ENCODE measurements at places on chromosomes 11 and 22.

- DNase-seq = no peak
Observed at GRCh38 chr11:113885897-113886296, 10.5 kb upstream of the USP28 start.

GRCh38 chr11:100939571-100939970, 190.0 kb downstream of the PGR start:
- DNase-seq = no peak

DNA sequence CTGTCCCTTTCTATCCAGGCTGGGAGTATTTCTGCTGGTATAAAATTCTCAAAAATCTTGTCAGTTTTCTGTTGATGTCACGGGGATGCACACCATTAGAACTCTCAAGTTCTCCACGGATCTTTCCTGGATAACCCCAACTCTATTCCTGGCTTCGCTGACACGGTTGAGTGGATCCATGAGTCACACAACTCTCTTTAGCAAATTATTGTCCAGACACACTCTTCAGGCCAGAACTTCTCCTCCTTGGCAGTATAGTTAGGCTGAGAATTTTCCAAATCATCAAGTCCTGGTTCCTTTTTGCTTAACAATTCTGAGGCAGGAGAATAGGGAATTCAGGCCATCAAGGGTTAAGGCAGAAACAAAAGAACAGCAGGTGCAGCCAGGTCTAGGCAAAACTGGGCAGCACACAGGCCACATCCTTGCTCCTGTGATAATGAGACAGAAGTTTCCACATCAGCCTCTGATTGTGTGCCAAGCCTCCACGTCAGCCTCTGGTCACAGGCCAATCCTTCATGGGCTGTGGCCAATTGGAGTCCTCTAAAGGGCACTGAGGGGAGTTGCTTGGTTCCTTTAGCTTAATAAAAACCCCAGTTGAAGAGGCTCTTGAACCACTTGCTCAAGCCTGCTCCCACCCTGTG, 5.7 kb upstream of the ACAT1 start:
- DNase-seq = no peak

DNA sequence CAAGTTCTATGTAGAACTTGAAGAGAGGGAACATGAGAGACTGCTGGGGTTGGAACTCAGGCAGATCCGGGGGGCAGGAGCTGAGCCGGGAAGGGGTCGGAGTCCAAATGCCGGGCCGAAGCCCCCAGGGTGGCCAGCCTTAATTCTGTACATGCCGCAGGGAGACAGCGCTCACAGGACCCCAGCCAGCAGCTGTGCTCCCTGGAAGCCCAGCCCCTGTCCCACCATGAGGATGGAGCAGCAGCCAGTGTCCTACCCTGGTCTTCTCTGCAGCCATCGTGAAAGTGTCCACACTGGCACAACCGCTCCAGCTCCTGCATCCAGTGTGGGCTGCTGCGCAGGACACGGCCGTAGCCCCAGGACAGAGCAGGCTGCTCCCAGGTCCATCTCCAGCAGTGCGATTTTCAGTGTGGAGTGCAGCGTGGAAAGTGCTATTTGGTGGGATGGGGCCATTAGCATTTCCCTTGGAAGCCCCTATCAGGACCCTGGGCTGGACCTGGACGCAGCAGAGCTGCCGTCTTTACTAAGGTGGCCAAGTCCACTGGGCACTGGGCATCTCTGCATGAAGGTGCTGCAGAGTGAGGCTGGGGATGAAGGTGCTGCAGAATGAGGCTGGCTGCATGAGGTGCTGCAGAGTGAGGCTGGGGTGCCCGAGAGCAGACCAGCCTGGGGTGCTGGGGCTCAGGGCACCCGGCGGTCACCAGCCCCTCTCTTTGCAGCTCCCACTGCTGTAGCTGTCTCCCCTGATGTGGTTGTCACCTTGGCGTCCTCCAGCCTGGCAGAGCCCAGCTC, 737.4 kb downstream of the BRD1 start:
- DNase-seq = no peak

- no peak for DNase-seq
Observed at GRCh38 chr22:19885841-19886592, 31.3 kb upstream of the GNB1L start.

- no peak for DNase-seq
Observed at GRCh38 chr11:92739491-92739890, 230.0 kb upstream of the MTNR1B start.

DNA sequence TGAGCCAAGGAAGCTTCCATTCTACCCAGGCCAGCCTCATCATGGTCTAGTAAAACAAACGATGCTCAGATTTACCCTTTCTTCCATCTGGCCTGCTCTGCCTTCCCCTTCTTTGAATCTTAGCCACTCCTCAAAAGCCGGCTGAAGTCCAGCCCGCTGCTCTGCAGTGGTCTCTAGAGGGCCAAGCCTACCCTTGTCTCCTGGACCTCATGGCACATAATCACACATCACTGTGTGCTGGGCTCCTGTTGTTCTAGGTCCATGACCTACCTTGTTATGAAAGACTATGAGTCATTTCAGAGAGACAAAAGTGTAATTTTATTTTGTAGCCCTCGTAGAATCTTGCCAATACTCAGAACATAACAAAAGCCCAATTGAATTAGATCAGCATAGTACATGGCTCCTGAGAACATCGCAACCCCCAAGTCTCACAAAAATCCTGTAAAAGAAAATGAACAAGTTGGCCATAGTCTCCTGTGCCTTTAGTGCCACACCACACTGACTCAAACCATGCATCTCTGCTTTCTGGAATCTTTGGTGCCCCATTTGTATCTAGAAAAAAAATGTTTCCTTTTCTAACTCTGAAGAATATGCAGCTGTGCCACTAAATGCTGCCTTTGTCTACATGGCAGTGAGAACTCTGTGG, 192.7 kb downstream of the OPCML start:
- DNase-seq = no peak

DNA sequence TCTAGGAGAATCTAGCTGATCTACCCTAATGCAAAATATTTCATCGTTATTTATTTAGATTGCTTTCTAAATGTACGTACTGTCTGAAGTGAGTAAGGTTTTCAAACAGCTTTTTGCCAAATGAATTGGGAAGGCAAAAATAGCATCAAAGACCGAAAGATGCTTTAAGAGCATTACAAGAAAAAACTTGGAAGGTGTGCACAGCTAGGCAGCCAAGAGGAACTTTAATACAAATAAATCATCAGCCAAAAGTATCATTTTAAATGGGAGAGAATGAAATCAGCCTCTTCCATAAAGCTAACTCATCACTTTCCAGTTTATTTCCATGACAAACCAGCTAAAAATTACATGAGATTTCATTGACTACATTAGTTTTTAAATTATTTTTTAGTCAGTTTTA, 30.2 kb upstream of the CFAP300 start:
- no peak for DNase-seq

- peak; percentile 14 for DNase-seq
Observed at GRCh38 chr22:38948181-38948940, 9.0 kb upstream of the APOBEC3A start.

- no peak for DNase-seq
Observed at GRCh38 chr22:47335958-47336357, 573.5 kb downstream of the TBC1D22A start.

DNA sequence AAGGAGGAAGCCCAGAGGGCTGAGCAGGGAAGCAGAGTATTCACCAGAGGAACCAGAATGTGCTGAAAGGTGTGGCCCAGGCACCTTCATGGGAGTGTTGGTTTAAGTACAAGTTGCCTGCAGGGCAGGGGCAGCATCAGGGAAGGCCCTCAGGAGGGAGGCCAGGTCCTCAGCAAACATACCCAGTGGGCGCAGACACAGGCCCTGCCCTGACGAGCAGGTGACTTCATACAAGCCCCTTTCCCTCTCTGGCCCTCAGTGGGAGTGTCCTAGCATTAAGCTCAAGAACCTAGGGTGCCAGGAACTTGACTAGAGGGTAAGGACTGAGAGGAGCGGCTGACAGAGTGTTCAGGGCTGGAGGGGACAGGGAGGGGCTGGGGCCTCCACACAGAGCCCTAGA, 7.5 kb upstream of the CASTOR1 start:
- no peak for DNase-seq

DNA sequence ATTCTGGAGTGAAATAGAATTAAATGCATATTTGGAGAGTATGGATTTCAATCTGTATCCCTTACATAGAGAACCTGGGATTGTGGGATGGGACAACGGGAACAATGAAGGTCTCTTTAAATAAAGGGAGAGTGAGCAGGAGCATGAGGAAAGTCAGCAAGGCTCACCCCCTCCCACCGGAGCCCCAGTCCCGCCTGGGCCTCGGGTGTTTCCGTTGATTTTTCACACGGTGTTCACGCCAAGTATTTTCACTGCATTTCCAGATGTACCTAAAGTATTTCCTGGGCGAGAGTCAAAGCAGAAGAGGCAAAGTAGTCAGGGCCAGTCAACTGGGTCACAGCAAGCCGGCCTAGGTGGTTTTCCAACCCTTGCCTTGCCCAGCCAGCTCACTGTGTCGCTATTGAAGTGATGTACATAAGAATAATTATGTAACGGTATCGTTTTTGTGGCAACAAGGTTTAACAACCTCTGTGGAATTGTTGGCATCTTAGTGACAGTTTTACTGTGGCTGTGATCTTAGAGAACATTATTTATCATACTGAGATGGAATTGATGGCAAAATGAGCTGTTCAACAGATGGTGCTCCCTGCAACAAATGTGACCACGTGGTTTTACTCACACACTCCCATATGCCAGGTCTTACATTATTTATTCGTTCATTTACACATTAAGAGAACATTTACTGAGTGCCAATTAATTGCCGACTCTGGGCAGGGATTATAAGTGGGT, 177.3 kb downstream of the ADAMTS15 start:
- no peak for DNase-seq

- DNase-seq = no peak
Observed at GRCh38 chr22:49549256-49550140, 278.2 kb downstream of the BRD1 start.

GRCh38 chr22:44057401-44057987, 33.4 kb downstream of the PARVB start:
- no peak for DNase-seq

DNA sequence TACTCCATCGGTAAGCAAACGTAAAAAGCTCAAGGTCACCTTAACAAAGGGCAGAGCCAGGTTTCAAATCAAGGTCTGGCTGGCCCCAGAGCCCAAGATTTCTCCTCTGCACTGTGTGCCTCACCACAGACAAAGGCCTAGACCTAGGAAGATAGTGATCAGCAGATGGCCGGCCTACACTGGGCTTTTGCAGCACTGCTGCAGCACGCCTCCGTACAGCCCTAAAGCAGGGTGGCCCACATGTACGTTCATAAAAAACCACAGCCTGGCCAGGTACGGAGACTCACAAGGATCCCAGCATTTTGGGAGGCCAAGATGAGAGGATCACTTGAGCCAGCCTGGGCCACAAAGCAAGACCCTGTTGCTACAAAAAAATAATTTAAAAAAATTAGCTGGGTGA, 106.3 kb upstream of the PITPNB start:
- no peak for DNase-seq

DNA sequence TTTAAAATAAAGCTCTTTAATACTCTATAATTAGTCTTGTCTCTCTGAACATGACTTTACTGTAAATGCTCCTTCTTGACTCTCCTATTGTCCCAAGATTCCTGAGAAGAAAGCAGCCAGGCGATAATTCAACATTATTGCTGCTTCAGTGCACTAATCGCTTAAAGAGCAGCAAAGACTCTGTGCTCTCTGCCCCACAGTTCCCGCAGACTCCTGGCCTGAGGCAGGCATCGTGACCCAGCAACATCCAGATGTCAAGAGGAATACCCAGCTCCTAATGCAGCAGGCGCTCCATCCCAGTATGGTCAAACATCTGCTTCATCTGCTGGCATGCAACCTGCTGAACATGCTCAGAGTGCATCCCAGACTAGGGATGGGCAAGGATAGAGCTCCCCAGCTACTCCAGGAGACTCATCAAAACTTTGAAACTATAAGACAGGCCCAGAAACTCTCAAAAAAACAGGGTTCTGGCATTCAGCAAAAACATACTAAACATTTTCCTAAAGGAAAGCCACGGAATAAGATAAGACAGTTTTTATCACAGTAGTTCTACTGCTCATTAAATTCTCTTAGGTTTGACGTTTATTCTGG, 270.0 kb downstream of the SOX6 start:
- DNase-seq = no peak

DNA sequence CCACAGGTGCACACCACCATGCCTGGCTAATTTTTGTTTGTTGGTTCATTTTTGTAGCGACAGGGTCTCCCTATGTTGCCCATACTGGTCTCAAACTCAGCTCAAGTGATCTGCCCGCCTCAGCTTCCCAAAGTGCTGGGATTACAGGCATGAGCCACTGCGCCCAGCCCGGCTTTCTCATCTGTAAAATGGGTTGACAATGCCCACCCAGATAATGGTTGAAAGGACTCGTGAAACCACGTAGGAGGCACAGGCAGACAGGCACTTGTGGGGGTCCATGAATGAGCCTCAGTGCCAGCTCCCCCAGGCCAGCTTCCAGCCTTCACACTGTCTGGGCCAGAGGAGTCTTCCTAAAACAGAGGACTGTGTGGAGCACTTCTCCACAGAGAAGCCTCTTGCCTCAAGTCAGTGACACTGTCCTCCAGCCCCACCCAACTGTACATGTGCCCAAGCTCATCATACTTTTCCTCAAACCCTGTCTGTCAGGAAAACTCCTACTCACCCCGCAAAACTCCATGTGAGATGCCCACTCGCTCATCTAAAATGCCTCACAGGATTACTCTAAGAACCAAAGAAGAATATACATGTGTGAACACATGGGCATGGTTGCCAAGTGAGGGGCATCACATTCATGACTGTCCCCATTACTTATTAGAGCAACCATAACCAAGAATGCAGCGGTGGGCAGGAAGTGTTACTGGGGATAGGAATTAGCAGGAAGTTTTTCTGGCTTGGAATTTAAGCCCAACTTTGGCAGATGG, 32.1 kb upstream of the WNT7B start:
- DNase-seq = no peak

DNA sequence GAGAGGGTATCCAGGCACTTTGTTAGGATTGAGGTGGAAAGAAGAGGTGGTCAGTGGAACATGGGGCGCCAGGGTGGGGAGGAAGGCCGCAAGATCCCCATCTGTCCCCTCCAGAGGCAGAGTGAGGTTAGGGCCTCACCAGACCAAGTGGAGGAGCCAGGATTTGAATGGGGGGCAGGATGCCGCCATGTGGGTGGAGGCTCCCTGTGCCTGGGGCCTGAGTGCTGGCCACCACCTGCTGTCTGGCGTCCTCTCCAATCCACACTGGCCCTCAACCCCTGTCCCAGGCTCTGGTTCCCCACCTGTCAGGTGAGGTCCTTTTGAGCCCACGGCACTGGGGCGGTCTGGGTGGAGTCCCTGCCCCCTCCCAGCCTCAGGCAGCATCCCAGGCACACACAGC, 17.5 kb upstream of the TBX1 start:
- DNase-seq = no peak

GRCh38 chr22:29216011-29216872, 10.5 kb downstream of the EMID1 start:
- no peak for DNase-seq

GRCh38 chr11:43197379-43197778, 114.4 kb upstream of the API5 start:
- DNase-seq = no peak

DNA sequence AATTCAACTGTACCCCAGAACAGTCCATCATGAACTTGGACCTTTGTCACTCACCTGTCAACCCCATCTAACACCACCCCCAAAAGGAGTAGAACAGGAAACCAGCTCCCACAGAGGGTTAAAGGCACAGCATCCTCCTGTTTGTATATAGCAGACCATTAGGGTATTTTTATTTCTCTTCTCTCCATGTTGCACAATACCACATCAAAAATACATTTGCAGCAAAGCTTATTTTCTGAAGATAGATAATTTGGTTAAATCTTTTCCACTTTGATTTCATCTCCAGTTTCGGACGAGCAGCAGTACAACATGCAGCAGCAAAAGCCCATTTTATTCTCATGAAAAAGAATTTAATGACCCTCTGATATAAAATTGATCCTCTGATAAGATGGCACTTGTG, 103.1 kb downstream of the KIRREL3 start:
- no peak for DNase-seq

GRCh38 chr22:22235558-22235957, 9.0 kb upstream of the VPREB1 start:
- peak; percentile 69 for DNase-seq
